ENCODE measurements at places on chromosomes 12 and 14.

DNA sequence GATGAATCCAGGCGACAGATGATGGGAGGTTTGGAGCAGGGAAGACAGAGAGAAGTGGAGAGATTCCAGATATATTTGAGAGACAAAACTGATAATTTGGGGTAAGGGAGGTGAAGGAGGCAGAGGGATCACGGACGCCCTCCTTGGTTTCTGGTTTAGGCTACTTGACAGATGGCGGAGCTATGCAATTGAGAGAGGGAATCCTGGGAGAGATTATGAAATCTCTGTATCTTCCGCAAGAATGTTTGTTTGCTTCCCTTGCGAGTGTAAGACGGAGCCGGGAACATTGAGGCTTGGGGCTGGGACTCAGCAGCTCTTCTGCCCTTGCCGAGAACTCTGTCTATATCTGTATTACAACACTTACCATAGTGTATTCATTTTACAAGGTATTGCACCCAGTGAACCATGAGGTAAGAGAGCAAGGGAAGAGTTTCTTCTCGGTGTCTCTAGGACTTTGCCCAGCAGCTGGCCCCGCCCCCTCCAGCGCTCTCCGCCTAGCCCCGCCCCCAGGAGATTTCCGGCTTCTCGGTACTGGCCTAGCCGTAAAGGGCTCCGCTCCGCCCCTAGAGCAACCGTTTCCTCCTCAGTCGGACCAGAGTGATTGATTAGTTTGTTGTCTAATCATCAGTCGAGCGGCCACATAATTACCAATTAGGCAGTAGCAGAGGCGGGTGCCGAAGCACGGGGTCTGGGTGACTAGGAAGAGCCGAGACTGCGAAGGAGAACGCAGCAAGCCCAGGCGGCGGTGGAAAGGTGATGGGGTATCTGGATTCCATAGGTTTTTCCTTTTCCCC lies at the start of gene PRR13:
PRR13 (plus strand) TSS at position 695 of the 794 bp plus-strand sequence. CDS start 981 bp downstream, outside the sequence.
- peak; percentile 96 for DNase-seq

DNA sequence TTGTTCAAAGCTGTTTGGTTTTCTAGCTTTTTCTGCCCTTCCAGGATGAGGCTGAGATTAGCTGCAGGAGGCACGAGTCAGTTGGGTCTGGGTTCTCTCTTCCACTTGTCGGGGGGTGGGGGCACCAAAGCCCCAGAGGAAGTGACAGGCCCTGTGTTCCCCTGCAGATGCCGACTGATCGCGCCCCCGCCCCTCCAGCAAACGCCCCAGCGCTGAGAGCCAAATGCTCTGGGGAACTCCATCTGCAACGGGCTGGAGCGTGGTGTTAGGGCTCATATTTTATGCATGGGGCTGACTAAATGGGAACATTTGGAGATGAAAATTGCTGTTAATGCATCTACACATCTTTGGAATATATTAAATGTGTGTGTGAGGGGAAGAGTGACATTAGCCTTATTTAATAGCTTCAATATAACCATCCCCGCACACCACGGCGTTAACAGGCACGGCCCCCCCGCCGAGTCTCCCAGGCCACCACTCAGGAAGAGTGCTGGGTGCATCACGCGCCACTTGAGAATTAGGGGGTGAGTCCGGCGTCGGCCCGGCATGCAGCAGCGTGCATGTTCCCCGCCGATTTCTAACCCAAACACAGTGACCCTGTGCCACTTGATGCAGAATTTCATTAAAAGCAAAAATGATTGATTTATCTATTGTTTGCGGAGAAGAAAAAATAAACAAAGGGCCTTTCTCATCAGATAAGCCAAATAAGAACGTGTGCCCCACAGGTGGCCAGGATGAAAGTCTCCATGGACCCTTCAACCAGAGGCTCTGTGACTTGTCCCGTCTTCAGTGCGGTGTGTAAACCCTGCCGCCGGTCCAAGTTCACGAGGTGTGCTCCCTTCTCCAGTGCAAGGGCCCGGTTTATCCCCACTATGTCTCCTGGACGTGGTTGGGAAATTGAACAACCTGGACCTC lies 165.0 kb upstream of the RTL1 start:
- DNase-seq: no peak

GRCh38 chr14:50087341-50088116 lies 28.8 kb downstream of the VCPKMT start:
- no peak for DNase-seq

DNA sequence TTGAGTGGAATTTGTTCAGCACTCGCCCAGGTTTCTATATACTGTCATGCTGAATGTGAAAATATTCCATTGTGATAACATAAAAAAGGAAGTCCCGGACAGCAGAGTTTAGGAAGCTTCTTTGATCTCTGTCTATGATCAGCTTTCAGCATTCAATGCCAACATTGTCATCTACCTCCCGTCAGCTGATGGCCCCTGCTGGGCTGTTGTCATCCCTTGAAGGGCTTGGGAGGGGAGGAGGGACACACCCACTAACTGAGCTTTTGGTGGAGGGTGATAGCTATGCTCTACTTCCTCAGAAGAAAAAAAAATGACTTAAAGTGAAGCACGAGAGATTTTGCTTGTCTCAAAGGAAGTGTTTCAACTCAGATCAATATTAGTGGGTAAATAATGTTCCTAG lies 4.7 kb upstream of the KRT77 start:
- no peak for DNase-seq

DNA sequence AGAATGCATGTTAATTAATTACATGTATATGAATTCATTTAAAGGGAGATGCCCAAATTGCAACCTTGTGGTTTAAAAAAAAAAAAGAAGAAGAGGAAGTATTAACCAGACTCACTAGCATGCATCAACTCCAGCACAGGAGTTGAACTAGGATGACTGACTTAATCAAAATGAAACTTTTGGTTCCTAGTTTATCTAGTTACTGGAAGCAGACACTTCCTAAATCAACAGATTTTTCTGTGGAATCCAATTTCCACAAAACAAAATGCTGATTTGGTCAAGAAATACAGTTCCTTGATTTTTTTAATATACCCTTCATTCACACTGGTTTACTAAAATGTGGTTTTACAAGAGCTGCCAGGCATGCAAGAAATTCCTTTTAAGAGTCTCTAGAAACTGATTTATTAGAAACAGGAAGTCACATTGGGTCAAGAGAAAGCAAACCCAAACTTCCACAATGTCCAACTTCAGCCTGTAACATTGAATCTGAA lies 41.6 kb downstream of the ITPR2 start:
- DNase-seq: no peak

DNA sequence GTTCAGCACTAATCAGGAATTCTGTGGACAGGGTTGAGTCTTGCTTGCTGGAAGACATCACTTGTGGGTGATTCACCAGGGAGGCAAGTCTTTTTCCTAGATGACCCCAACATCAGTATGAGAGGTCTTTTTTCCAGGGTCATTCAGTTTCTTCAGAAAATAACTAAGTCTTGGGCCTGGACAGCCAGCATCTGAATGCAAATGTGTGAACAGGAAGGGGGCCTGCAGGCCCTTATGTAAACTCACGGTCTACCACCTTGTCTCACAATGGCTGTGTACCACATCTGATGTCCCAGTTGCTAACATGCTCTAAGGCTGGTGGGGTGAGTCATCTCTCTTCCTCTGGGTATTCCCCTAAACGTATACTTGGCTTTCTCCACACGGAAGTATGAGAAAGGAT lies 79.2 kb downstream of the HECTD4 start:
- no peak for DNase-seq

GRCh38 chr14:85688006-85688405 lies 158.1 kb downstream of the FLRT2 start:
- DNase-seq: no peak

GRCh38 chr14:21204167-21205025 lies 48.5 kb upstream of the OR5AU1 start:
- no peak for DNase-seq

- no peak for DNase-seq
Measured at GRCh38 chr14:68269136-68269927, 449.8 kb downstream of the RAD51B start.

Data from activated T-cell treated with anti-CD3 and anti-CD28 coated beads, Interleukin-2, amount 50 U/mL, for 1 hour (primary cell).